Fibroblast of gingiva (primary cell): ENCODE measurements at places on chromosomes 5 and 9.

DNA sequence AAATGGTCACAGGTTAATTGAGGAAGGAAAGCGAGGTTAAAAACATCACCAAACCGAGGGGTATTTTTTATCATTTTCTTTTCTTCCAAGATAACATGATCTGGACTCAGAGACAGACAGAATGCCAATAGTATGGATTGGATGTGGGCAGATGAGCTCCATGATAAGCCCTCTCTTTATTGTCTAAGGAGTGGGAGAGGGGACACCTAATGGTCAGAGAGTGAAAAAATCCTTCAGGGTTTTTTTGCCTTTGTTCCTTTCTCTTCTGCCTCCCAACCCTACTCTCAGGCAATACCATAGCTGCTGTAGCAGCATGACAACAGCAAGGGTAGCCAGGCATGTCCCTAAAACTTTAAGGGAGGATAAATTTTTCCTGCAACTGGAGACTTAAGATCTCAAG, 94.7 kb downstream of the DIRAS2 start:
- no peak for DNase-seq

DNA sequence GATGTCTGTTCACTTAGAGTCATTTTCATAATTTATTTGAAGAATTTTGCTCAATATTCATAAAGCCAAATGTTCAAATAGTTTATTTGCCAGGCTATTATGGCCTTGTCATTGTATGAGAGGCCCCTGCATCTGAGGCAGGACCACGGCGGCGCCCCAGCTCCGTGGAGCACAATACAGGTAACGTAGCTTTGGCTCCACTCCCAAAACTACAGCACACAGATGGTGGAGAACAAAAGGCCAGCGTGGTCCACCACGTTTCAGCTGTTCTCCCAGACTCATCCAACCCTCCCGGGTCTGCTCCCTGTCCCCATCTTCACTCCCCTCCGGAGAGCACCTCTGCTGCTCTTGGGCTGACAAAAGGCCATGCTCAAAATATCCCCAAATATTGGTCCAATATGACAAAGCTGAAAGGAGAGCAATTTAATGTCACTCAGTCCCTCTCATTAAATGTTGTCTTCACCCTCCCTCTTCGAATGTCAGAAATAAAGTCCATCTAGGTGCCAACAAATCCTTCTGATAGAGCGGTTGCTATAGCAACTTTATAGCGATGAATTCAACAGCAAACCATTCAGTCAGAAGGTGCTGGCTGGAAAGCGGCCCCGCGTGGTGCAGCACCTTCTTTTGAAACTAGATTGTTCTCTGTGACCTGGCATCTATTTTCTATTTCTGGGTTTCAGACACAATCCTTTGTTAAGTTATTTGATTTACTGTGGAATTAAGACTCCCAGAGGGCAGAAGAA, 504.3 kb downstream of the ARHGEF28 start:
- DNase-seq = no peak

- DNase-seq = no peak
Measured at GRCh38 chr5:10546186-10546585, 17.7 kb upstream of the ANKRD33B start.

- peak; percentile 27 for DNase-seq
Measured at GRCh38 chr9:893843-894420, 52.4 kb downstream of the DMRT1 start.

- DNase-seq = no peak
Measured at GRCh38 chr5:27608992-27609391, 570.6 kb upstream of the CDH9 start.

- DNase-seq = no peak
Measured at GRCh38 chr5:176952531-176953193, 53.5 kb upstream of the HK3 start.

DNA sequence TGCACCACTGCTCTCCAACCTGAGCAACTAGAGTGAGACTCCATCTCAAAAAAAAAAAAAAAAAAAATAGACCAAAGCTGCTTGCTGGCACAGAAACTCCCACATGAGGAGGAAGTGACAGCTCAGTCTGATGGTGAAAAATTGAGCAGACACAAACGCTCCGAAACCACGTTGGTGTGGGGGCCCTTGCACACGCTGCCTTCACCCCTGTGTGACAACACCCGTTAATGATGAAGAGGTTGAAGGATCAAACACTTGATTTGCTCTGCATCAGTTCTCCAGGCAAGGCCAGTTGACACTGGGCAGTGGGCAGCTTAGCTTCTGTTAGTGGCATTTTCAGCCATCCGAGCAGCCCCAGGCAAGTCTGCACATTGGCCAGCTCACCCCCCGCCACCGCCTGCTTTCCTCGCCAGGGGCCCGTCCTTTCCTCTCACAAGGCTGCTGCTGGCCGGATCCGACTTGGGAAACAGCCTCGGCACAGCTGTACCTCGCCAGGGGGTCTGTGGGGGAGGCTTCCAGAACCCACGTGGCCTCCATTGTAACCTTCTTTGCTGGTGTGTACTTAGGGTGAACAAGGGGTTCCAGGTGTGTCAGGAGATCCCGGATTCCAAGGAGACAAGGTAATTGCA, 79.8 kb downstream of the COL27A1 start:
- no peak for DNase-seq

DNA sequence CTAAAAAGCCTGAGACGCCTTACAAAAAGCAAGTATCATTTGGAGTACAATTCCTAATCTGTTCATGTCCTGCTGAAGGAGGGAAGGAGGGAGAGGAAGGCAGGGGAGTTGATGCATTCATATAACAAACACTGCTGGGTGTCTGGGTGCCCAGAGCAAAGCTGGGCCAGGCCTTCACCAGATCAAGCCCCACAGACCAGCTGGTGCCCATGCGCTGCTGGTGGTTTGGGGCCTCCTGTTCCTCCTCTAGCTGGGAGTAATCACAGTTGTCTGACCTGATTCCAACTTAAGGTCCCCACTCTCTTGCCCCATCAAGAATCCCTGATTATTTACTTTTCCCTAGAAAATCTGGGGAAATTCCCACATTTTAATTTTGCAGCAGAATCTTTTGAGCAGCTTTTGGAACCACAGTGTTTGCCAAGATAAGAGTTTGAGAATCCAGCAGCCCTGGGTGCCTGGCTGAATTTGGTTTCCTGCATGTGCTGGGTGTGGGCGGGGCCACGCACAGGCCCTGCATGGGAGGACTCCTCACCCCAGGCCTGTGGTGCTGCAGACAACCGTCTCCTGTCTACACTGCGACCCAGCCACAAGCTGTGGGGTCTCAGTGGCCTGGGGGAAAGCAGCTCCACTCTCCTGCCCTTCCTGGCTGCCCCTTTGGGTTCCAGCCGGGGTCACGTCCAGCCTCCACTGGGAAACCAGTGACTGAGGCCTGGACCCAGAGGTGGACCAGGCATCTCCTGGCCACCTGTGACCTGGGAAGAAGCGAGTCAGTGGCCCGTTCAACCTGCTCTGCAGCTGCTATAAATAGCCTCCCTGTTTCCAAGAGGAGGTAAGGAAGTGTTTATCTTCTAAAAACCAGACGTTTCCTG, 47.5 kb downstream of the NEURL1B start:
- no peak for DNase-seq

- no peak for DNase-seq
Measured at GRCh38 chr9:108750661-108751215, 105.0 kb downstream of the ACTL7B start.

GRCh38 chr9:6673326-6674025, 27.9 kb upstream of the GLDC start:
- DNase-seq = no peak

DNA sequence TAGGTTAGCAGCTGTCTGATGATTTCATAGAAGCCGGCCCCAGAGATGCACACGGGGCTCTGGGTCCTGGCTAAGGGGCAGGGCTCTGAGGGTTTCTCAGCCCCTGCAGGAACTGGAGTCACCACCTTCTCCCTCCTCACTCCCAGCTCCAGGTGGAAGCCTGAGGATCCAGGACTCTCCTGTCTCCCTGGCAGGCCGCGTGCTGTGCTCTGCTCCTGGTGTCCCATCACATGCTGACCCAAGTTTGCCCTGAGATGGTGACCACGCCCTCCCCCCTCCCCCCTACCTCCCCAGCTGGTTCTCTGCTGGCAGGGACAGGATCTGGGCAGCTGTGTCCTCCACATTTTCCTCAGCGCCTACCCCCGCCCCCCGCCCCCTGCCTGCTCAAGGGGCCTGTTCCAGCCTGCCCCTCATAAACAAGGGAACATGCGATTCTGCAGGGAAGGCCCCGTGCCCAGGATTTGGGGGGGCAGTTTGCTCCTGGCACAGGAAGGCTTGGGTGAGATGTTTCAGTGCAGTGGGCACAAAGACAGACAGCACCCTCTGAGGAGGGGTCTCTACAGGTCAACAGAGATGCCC, 87.4 kb downstream of the PSD2 start:
- no peak for DNase-seq

DNA sequence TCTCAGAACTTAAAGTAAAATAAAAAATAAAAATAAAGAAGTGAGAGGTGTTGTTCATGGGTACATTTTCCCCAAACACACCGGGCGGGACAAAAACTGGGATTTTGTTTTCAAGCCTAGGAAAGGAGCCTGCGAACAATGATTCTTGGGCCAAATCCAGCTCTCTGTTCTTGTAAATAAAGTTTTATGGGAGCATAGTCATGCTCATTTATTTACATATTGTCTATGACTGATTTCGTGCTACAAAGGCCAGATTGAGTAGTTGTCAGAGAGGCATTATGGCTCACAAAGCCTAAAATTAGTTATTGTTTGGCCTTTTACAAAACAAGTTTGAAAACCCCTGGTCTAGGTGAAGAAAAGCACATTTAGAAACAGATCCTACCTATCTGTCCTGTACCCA, 821.0 kb upstream of the GRAMD2B start:
- DNase-seq = no peak

- DNase-seq = no peak
Measured at GRCh38 chr5:116449458-116449857, 125.2 kb downstream of the SEMA6A start.

DNA sequence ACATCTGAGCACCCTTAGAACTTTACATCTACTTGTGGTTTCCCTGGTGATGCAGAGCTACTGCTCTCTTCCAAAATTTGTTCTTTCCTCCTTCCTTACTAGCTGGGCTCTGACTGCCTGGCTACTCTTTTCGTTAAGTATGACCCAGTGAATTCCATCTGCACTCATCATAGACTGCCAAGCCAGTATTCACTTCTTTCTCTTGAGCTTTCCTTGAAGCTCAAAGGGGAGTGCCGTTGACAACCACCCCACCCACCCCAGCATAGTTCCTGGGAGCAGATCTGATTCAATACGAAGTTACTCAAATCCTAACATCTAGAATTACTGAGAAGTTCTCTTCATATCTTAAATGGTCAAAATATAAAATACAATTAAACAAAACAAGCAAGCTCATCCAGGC, 190.5 kb downstream of the ADAMTS12 start:
- DNase-seq = no peak

- DNase-seq = no peak
Measured at GRCh38 chr5:44535621-44536020, 146.4 kb upstream of the FGF10 start.

DNA sequence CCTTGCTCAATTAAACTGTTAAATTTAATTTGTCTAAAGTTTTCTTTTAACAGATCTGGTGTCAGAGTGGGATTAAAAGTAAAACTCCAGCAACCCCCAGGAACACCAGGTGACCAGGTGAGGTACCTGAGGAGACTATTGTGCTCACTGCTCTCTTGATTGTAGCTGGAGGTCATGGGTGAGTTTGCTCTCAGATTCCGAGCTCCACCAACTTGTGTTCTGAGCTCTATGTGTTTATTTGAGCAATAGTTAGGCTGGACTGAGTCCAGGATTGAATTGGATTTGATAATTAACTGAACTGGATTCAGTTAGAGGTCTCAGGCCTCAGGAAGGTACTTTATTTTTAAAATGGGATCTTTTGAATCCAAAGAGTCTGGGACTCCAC, 17.9 kb upstream of the SCGB3A2 start:
- no peak for DNase-seq

DNA sequence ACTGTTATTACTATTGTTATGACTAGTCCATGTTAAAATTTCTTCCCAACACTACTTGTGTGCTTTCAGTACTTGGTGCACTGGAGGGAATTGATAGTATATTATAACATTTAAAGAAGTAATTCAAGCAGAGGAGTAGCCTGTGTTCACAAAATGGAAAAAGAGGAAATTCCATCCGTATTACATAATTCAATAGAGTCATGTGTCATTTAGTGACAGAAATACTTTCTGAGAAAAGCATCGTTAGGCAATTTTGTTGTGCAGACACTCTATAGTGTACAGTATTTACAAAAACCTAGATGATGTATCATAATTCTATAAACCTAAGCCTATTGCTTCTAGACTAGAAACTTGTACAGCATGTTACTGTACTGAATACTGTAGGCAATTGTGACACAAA, 78.3 kb upstream of the PCSK5 start:
- DNase-seq = no peak

DNA sequence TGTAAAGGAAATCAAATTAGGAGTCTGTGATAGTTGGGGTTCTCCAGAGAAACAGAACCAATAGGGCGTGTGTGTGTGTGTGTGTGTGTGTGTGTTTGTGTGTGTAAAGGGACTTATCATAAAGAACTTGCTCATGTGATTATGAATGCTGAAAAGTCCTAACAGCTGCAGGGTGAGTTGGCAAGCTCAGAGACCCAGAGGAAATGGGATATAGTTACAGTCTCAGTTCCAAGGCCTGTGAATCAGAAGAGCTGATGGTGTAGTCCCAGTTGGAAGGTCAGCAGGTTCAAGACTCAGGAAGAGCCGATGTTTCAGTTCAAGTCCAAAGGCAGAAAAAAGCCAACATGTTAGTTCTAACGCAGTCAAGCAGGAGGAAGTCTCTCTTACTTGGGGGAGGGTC, 214.2 kb downstream of the ELAVL2 start:
- no peak for DNase-seq

GRCh38 chr9:137311171-137311985, 9.3 kb upstream of the NRARP start:
- no peak for DNase-seq

DNA sequence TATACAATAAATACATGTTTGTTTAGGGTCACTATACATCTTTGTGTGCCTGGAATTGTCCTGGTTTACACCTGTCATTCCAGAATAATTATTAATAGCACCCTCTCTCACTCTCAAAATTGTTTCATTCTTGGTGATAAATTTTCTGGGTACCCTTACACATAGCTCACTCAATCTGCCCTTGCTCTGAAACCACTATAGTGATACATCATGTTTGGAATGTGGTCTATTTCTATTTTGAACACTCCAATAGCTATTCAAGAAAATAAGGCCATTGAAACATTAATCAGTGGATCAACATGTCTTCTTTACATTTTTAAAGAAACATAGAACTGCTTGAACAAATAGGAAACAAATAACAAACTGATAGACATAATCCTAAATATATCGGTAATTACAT, 158.7 kb downstream of the ARRDC3 start:
- no peak for DNase-seq
